ENCODE measurements at places on chromosomes 7 and 10.
A peak's percentile ranks its signal among the peaks of the same experiment; 100 is the strongest.

GRCh38 chr7:122688400-122688998 is 10.4 kb downstream of the RNF133 start:
- DNase-seq: no peak

GRCh38 chr7:24587853-24588252 is 14.6 kb downstream of the PALS2 start:
- DNase-seq: peak; percentile 23

DNA sequence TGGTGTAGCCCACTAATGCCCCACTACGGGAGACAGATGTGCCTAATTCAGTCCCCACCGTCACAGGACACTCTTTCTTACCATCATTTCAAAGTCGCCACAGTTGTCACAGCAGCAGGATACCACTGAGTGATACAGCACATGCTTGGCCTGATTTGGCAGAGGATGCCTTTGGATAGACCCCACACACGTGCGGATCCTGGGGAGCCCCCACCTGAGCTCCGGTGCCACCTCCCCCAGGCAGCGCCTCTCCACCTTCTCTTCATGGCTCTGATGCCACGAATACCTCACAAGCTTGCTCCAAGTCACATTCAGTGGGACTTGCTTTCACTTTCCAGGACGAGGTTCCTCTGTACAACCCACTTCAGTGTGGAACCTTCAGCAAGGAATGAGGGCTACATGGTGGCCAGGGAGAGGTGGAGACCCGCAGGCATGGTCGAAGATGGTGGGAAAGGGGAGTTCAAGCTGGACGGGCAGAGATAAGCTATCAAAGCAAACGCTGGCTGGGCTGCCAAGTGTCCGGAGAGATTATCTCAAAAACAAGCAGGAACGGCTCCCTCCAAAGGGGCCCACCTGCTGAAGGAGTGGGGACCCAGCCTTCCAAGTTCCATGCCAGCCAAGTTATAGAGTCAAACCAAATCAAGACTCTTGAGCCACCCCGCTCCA is 107.4 kb downstream of the ZRANB1 start:
- DNase-seq: no peak

DNA sequence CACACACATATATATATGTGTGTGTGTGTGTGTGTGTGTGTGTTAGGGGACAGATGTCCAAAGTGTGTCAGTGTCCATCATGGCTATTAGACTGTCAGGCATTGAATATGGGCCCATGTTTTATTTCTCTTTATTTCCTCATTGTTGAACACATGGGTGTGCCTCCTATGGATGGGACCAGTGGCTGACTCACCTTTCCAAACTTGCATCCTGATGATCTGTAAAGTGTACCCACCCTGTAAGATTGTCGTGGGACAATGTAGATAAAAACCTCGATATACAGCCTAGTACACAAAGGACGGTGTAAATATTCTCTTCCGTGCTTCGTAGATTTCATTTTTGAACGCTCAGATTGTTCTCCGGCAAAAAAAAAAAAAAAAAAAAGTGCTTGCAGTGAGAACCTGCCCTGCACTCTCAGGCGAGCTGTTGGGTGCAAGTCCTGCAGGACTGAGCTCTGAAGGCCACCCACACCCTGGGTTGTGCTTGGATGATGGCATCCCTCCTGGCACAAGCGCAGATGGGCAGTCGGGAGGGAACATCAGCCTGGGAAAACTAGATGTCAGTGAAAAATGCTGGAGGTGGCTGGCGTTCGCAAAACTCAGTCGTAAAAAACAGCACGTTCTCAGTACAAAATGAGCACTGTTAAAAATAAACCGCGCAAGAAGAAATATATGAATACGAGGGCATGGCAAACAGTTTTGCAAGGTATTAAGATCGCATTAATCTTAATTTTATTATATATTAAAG is 166.9 kb downstream of the CUX1 start:
- DNase-seq: no peak

- DNase-seq: no peak
Observed at GRCh38 chr10:34526186-34526585, 288.9 kb downstream of the PARD3 start.

DNA sequence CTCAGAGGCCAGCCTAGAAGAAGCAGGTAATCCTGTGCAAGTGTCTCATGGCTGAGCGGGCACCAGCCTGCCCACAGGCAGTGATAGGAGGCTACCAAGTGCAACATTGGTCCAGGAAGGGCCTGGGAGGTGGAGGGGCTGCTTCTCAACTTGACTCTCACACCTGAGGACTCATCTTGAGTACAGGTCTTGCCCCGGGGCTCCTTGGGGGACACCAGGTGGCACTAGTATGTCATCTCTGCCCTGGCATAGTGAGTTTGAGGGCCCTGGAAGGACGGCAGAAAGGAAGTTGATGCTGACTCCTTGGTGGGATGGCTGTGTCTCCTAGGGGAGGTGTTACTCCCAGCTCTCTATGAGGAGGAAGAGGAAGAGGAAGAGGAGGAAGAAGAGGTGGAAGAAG is 2.3 kb downstream of the CCDC136 start:
- DNase-seq: no peak

DNA sequence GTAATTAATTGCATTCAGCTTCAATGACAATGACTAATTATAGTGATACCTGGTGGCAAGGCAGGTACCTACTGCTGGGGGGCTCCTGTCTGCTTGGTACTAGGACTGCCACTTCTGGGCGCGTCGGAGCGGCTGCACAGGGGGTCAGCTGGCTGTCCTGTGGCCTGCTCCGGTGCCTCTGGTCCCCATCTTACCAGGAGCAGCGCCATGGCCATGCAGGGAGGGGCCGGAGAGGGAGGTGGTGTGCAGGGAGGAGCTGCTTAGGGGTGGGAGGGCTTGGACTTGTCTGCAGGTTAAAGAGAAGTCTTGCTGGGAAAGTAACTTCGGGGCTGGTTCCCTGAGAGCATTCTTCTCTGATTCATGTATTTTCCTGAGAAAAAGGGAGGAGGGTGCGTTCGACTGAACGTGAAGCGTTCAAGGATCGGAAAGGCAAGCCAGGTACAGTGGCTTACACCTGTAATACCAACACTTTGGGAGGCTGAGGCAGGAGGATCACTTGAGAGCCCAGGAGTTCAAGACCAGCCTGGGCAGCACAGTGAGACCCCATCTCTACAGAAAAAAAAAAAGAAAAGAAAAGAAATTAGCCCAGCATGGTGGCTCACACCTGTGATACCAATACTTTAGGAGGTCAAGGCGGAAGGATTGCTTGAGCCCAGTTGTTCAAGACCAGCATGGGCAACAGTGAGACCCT is 15.4 kb downstream of the CUX1 start:
- no peak for DNase-seq

DNA sequence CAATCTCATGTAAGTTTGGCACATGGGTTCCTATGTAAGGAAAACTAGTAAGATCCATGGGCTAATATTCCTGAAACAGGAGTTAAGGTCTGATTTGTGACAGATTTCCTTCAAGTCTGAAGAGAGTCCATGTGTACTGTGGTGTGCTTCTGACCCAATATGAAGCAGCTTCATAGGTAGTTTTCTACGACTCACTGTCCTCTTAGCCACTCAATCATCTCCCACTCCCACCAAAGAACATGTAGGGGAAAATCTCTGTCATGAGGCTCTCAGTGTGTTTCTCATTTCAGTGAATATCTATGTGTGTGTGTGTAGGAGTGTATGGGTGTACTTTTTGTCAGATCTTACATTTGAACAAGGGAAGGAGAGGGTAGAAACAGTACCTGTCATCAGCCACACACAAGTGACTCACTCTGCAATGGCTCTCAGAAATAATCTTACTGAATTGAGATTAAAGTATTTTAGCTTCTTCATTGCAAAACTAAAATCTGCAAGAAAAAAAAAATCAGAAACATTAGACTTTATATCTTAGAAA is 31.1 kb downstream of the RELN start:
- DNase-seq: no peak

DNA sequence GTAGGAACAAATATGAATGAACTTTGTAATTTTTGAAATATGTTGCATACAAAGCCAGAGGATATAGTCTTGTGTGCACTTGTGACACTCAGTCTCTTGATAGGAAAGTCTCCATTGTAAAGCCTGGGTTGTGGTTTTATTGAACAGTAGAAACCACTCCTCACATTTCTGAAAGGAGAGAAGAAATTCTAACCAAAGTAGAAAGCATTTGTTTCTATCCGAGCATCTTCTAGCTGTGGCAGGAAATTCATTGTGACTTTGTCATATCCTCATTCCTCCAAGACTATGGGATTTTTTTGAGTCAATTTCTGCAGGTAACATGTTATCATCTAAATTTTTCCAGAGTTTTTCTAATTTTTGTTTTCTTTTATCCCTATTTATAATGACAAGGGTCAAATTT is 55.5 kb upstream of the NCF1 start:
- DNase-seq: no peak

DNA sequence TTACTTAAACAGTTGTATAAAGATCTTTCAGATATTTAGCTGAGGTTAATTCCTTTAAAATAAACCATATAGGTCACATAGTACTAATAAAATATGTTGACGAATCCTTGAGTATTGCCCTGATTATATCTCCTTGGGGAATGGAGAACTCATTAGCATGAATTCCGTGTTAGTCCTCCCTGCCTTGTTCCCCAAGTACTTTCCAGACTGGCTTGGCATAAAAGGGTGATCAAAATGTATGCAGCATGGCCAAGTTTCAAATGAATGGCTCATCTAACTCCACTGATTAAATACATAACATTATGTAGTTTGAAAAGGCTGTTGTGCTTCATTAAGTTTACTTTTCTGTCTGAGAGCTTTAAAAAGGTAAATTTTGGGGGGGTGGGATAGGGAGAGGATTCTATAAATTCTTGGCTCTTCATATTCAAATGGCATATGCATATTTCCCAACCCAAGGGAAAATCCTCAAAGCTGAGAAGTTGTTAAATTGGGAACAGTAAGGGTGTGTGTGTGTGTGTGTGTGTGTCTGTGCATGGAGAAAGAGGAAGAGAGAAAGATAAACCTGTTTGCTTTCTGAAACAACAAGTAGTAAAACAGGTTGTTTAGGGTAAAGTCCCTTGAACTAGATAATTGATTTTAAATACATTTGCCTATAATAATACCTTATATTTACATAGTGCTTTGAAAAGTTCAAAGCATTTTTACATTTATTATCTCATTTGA is 4.8 kb upstream of the ADD3 start:
- DNase-seq: no peak

DNA sequence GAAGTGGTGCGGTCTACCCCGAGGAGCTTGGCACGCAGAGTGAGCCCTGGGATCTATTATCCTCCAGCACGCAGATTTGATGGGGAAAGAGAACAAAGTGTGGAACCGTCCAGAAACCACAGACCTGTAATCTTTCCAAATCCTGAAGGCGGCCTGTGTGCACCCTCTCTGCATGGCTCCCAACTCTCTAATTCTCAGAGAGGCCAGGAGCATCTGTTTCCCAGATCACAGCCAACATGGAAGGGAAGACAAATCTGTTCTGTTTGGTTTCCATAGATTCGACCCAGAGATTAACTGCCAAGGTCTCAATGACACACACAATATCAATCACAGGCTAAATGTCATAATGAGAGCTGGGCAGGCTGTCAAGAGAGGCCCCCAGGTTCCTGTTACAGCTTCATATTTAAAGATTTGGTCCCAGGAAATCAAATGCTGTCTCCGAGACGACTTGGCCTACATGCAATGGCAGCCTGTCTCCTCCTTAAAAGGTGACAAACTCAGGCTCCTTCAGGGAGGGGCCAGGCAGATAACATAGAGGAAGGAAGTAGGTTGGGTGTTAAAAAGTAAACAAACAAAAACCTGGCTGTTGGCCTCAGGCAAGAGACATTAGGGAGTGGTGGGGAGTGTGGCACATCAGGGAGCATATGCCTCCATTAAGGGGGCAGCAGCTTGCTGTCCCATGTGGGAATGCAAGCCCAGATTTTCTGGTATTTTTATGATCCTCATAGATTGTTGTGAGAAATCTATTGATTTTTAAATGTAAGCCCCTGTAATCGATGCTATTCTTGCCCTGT is 48.8 kb upstream of the SAMD8 start:
- DNase-seq: no peak
